Small intestine (tissue), 16 donors: ENCODE measurements at places on chromosomes 6 and 20. TPM values are rescaled to one million over a fixed set of nuclear protein-coding genes. Genes with fewer than 3 reads are reported as not detected.

Gene AFDN
- 46.0 TPM for polyA plus RNA-seq

Gene NPBWR2
- not detected for polyA plus RNA-seq

Gene NTSR1
- polyA plus RNA-seq = not detected

Gene IPCEF1
- polyA plus RNA-seq = 0.81 TPM

Gene ARID1B
- 23.3 TPM for polyA plus RNA-seq

Gene METTL24
- 1.1 TPM for polyA plus RNA-seq

Gene KIF13A
- 24.9 TPM for polyA plus RNA-seq

Gene HINT3
- polyA plus RNA-seq = 14.1 TPM

Gene ATRN
- 13.8 TPM for polyA plus RNA-seq

Gene POU3F2
- not detected for polyA plus RNA-seq

Gene SAMD3
- polyA plus RNA-seq = 0.24 TPM

Gene RAET1L
- not detected for polyA plus RNA-seq

Gene CPNE5
- 10.8 TPM for polyA plus RNA-seq

Gene GRM1
- polyA plus RNA-seq = not detected

Gene STMND1
- 0.22 TPM for polyA plus RNA-seq

Gene COX7A2
- 1,108 TPM for polyA plus RNA-seq

Gene HLA-DMA
- 76.5 TPM for polyA plus RNA-seq

Gene LY6G6D
- not detected for polyA plus RNA-seq

Gene RSPH9
- polyA plus RNA-seq = 0.81 TPM

Gene ATP6V1G2
- polyA plus RNA-seq = 2.0 TPM

Gene CLDN20
- not detected for polyA plus RNA-seq

Gene MAVS
- 11.6 TPM for polyA plus RNA-seq

Gene WFDC5
- polyA plus RNA-seq = not detected

Gene C6orf15
- polyA plus RNA-seq = not detected

Gene AVP
- 0.40 TPM for polyA plus RNA-seq

Gene XKR7
- not detected for polyA plus RNA-seq

Gene NMBR
- polyA plus RNA-seq = not detected

Gene SCRT2
- polyA plus RNA-seq = not detected

Gene DPPA5
- polyA plus RNA-seq = not detected

Gene SFTA2
- not detected for polyA plus RNA-seq

Gene FAM83C
- polyA plus RNA-seq = 0.27 TPM

Gene SAYSD1
- polyA plus RNA-seq = 13.4 TPM

Gene PGC
- 0.03 TPM for polyA plus RNA-seq

Gene PLTP
- polyA plus RNA-seq = 16.5 TPM

Gene NKX2-4
- not detected for polyA plus RNA-seq

Gene ZNF133
- 7.8 TPM for polyA plus RNA-seq

Gene EFCAB8
- polyA plus RNA-seq = 0.01 TPM

Gene EYA4
- polyA plus RNA-seq = 0.22 TPM

Gene HLA-DPB1
- polyA plus RNA-seq = 14.3 TPM

Gene OLIG3
- polyA plus RNA-seq = not detected
